ENCODE measurements at places on chromosomes 11 and 22.

DNA sequence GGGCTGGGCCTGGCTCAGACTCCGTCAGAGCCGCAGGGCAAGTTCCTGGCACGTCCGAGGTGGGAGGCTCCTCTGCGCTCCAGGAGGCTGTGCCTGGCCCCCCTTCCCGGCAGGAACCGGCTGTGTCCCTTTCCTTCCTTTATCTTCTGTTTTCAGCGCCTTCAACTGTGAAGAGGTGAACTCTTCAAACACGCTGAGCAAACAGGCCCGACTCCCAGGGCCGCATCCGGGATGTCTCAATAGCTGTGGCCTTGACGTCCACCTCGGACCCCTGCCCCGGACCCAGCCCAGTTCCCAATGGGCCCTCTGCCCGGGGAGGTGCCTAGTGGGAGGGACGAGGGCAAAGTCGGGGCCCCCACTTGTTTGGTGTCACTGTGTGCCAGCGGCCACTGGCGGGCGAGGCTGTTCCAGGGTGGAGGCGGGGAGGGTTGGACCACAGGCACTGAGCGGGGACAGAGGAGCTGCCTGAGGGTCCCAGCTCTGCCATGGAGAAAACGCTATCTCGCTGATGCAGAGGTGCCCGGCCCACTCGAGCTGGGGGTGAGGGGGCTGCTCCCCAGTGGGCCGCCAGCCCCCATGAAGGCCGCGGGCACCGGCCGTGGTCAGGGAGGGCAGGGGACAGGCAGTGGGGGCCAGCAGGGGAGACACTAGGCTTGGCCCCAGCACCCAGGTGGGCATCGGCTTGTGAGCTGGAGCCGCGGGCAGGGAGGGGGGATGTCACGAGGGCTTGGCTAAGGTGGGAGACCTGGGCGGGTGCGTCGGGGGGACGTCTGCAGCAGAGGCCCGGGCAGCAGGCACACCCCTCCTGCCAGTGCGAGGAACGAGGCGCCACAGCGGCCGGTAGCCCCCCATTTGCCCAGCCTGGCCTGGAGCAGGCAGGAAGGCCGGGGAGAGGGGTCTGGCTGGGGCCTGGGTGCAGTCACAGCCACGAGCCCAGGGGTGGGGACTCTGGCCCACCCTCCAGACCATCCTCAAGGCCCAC is 2.7 kb upstream of the MUC5B start:
- peak; percentile 48 for DNase-seq

DNA sequence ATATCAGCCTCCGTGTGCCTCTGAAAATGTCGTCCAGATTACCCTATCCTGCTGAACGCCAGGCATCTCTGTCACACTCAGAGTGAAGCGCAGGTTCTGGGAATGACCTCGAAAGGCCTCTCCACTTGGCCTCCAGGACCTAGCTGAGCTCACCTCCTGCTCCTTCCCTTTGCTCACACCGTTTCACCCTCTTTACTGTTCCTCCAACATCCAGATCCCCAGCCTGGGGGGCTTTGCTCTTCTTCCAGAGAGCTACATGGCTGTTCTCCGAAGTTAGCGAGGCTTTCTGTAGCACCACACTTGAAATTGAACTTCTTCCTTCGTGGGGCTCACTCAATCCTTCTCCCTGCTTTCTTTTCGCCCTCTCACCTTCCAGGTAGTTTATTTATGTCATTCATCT is 27.9 kb downstream of the GLB1L2 start:
- no peak for DNase-seq

GRCh38 chr11:2691991-2692875 is 7.6 kb downstream of the KCNQ1OT1 start:
- DNase-seq = no peak

GRCh38 chr22:49491726-49492125 is 335.9 kb downstream of the BRD1 start:
- no peak for DNase-seq

DNA sequence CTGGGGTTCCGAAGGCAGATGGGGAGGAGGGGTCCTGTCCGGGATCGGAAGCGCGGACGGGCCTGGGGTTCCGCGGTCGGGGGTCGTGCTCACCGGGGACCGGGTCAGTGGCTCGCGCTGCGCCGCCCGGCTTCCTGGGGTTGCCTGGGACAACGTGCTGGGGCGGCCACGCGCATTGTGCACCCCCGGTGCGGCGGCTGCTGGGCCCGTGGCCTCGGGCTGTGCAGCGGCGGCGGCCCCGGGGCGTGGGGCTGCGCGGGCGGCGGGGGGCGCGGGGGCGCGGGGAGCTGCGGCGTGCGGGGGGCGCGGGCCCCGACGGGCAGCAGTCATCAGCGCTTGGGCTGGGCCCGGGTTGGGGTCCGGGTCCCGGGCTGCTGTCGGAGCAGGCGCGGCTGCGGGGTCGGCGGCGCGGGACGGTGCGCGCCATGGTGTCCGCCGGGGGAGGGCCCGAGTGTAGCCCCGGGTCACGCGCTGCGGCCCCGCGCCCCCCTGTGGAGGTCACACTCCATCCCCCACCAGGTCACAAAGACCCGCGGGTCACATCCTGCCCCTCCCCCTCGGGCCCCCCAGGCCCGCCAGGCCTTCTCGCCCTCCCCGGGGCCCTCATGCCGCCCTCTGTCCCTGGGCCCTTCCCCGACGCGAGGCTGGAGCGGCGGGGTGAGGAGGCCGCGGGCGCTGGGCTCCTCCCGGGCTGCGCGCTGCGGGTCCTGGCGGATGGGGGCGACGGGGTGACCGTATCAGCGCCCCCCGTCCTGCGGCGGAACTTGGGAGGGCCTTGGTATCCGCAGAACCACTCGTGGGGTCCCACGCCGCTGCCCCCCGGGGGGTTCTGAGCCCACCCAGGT is at the start of gene TTLL8:
Gene TTLL8, minus strand, starts transcription at position 238 of the 845 bp plus-strand sequence.
- DNase-seq = peak; percentile 60

GRCh38 chr11:69574608-69575255 is 66.2 kb upstream of the CCND1 start:
- no peak for DNase-seq

DNA sequence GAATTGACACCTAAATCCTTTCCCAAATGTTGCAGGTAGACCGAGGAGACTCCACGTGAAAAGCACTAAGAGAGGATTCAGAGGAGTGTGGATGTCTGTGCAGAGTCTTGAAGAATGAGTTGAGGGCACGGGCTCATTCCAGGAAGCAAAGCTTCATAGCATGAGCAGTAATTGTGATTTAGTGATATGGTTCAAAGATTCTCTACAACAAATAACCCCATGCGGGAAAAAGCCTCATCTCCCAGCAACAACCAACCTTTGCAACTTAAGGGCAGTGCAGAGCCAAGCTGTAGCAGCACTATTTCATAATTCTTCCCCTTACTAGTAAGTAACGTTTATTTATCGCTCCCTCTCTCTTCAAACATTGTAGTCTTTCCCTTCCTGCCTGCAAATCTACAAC is 87.5 kb upstream of the CLMP start:
- DNase-seq = no peak

GRCh38 chr11:92129811-92130210 is 94.8 kb upstream of the FAT3 start:
- no peak for DNase-seq

DNA sequence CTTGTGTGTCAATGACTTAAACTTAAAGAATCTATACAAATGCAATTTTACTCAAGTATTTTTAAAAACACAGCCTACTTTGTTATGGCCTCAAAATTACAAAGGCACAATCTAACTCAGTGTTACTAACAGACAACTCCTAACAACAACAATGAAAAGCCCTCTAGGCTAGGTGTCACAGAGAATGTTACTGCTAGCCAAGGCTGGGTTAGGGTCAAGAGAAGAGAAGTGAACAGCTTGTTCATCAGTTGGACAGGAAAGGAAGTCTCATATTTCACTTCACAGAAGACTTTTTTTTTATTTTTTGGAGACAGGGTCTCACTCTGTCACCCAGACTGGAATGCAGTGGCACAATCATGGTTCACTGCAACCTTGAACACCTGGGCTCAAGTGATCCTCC is 26.0 kb downstream of the CLDN25 start:
- DNase-seq = no peak

Data from natural killer cell treated with Interleukin-12 subunit alpha and Interleukin-12 subunit beta and Interleukin-15 and Interleukin-18, amount 100 ng/mL, for 72 hours (primary cell).